ENCODE measurements at places on chromosomes 7 and 10.
A peak's percentile ranks its signal among the peaks of the same experiment; 100 is the strongest.

DNA sequence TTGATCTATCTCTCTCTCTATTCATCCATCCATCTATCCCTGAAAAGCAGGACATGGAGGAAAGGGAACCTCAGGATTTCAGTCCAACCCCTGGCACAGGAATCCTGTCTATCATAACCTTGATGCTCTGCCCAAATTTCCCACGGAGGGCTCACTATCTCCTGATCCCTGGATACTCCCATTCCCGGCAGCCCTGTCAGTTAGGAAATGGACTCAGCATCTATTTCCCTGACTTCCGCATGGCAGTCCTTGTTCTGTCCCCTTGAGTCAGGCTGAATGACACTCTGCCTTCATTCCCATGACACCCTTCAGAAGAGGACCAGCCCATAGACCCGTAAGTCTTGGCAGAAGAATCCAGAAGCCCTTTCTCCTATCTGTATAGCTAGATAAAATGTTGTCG, 77.7 kb downstream of the VWA2 start:
- no peak for DNase-seq

DNA sequence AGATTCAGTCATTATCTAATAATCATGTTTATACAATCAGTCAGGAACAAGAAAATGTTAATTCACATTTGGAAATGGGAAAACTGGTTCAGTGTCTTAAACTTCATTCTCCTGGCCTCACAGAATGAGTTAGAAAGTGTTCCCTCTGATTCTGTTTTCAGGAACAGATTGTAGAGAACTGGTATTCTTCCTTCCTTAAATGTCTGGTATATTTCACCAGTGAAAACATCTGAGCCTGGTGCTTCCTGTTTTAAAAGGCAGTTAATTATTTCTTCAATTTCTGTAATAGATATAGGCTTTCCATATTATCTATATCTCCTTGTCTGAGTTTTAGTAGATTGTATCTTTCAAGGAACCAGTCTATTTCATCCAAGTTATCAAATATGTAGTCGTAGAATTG, 97.1 kb upstream of the TMEM168 start:
- DNase-seq: no peak

GRCh38 chr10:88500656-88501055, 82.5 kb downstream of the RNLS start:
- DNase-seq: no peak

DNA sequence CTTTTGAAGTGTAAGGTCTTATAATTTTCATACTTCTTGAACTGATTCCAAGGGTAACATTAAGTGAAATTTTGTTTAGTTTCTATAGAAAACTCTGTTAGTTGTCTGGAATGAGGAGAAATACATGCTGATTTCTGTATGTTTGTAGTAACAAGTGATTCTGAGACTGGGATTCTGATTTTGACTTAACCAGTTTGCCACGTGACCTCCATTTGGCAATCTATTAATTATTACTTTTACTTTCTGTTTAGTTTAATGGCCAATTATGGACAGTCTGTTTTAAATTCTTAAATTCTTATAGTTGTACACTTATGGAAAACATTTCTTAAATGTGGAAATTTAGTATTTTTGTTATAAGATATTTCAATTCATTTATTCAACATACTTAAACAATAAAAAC, 163.1 kb downstream of the ADK start:
- DNase-seq: no peak

GRCh38 chr7:139264220-139264619, 33.2 kb downstream of the UBN2 start:
- DNase-seq: no peak

DNA sequence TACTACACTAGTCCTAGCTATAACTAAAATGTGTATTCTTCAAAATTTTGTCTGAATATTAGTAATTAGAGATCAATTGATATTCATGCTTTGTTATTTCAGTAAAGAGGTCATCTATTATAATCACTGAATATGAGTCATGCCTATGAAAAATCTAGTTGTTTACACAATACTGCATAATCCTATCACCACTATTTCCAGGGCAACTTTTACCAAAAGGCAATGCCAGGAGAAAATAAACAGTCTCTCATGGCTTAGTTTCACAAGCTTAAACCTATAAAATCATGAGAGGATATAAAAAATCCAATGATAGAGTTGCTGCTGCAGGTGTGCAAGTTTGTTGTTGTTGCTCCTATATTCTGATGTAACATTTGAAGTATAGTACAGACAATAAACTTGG, 149.9 kb upstream of the COL1A2 start:
- no peak for DNase-seq

GRCh38 chr10:14671386-14671831, 103.3 kb downstream of the FAM107B start:
- DNase-seq: no peak

GRCh38 chr10:33974976-33975478, 640.6 kb upstream of the NRP1 start:
- DNase-seq: no peak

DNA sequence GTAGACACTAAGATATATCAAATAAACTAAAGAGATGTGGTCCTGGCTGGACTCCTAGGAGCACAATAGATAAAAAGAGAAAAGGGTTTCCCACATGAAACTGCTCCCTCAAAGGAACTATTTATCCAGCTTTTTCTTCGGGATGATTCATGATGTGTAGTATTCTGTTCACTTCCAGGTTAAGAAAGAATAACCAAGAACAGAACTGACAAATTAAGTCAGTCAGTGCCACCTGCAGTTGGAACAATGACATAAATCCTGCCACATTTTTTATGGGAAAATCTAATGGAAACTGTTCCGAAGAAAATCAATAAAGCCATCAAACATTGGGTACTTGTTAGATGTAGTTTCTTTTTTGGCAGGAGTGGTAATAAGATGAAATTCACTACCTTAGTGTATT, 87.1 kb downstream of the POLR1F start:
- no peak for DNase-seq

DNA sequence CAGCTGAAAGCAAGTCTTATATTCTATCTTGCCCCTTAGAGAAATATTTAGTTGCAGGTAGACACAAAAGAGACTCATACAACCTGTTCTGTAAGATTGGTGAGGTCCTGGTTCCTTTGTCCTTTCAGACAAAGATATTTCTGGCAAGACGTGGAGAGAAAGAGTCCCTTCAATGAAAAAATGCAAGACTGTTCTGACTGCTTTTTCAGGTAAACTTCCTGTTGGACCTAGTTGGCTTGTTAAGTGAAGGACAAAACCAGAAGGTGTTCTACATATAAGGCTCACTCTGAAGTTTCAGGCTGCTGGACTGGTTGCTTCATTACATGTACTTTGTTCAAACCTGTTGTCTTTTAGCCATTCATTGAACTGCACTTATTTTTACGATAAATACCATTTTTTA, 119.0 kb upstream of the PTPRZ1 start:
- DNase-seq: no peak

GRCh38 chr10:94858005-94858404, 80.5 kb upstream of the CYP2C9 start:
- no peak for DNase-seq

- no peak for DNase-seq
Observed at GRCh38 chr10:33274096-33274785, 60.2 kb downstream of the NRP1 start.

DNA sequence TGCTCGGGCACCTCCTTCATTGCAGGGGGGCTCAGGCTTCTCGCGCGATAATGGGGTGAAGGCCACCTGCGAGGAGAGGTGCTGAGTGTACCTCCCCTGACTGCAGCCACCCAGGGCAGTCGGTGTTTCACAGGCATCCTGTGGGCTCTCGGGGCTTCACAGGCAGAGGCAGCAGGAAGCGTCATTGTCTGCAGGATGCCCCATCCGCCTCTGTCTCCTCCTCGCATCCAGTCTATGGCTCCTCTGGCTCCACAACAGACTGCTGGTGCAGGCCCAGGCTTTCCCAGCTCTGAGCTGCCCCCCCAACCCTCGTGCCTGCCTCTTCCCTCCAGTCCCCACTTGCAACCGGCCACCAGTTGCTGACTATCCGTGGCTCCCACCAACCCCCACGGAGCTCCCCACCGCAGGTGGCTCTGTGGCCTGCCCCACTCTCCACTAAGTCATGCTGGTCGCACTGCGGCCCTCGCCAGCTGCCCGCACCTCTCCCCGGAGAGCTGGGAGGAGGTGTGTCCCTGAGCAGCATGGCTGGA, 36.5 kb downstream of the CAMK2B start:
- DNase-seq: no peak

DNA sequence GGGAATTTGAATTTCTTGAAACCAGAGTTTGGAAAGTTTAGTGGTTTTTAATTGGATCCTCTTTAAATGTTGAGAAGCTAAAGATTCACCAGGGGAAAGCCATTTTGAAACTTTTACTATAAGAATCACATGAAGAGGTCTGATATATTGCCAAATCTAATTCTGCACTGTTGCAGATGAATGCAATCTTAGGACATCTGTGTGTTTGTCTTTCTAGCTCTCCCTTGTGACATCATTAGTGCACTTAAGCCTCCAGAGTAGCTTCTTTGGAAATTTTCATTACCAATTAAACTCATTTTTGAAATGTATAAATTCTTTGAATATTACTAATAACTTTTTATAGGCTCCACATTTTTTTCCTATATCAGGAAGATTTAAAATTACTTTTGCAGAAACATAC, 160.2 kb downstream of the BICC1 start:
- DNase-seq: no peak

- no peak for DNase-seq
Observed at GRCh38 chr10:20195076-20195475, 378.8 kb downstream of the PLXDC2 start.

GRCh38 chr7:698515-699475, 27.7 kb upstream of the DNAAF5 start:
- no peak for DNase-seq

DNA sequence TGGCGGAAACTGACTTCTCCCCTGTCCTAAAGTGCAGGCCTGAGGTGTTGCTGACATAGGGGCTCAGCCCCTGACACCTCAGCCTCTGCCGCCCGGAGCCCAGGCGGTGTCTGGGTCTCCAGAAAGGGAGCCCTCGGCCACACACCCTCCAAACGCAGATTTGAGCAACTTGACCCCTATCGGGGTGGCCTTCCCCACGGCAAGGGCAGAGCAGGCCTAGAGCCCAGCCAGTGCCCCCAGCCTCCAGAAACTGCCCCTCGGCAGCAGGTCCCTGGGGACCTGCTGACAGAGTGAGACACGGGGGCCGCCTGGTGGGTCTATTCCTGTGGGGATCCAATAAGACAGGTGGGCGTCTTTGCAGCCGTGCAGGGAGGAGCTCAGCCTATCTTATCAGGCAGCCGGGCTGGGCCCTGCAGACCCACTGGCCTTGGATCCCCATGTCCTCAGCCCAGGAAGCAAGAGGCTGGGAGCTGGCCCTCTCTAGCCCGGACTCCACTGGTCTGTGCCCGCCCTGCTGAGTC, 11.0 kb downstream of the TMEM184A start:
- DNase-seq: no peak

DNA sequence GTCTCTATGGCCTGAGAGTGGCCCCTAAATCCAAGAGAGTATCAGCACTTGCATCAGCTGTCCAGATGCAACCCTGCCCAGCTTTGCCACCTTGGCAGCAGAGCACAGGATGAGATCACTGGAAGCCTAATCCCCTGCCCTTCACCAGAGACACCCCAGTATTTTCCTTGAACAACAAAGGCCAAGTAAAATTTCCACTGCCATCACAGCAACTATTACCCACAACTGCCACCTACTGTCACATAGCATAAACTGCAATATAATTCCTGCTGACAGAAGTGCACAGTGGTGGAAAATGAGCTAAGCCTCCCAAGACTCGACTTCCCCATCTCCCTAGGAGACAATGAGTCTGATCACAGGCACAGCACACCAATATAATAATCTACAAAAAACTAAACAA, 462.8 kb upstream of the ZWINT start:
- no peak for DNase-seq

DNA sequence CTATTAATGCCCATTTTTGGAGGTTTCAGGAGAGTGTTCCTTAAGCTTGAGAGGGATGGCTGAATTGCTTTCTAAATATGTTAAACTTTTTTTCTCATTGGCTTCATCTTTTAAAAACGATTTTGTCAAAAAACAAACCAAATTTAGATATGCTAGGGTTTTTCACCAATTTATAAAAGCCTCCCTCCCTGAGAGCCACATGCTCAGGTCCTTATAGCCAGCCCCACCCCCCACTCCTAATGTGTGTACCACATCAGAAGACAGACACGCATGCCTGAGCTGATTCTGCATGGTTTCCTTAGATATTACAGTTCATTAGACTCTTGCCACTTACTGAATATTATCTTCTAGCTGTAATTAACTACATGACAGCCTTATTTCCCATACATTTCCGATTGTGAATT, 2.0 kb downstream of the CUL1 start:
- peak; percentile 31 for DNase-seq

DNA sequence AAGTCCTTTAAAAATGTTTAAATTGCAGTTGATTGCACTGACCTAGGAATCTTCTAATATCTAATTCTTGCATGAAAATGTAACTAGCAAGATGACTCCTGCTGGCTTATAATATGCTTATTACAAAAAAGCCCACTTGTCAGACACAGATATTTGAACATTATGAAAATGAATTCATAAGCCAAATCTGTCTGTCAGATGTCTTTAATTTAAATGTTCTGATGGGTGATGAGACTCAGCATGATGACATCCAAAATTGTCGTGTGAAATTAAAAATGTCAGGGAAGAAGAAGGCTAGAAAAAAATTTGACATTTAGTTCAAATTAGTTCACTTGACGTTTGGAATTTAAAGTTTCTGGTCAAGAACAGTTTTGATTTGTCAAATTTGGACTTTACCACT, 277.8 kb downstream of the PHF14 start:
- DNase-seq: no peak

GRCh38 chr10:102752934-102753664, 9.4 kb downstream of the WBP1L start:
- DNase-seq: no peak

DNA sequence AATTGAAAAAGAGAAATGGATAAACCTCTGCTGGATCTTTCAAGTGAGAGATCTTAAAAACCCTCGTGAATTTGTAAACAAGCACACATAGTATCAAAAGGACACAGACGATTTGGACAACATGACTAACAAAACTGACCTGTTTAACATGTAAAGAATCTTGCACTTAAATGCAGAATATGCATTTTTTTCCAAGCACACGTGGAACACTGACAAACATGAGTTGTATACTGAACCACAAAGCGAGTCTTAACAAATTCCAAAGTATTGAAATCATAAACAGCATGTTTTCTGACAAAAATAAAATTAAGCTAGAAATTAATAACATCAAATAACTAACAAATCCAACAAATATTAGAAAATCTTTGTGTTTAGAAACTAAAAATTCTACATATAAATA, 65.0 kb upstream of the ZNF746 start:
- DNase-seq: no peak

- no peak for DNase-seq
Observed at GRCh38 chr7:375321-375831, 85.4 kb downstream of the FOXL3 start.

- no peak for DNase-seq
Observed at GRCh38 chr7:24913801-24914464, 66.0 kb downstream of the OSBPL3 start.

DNA sequence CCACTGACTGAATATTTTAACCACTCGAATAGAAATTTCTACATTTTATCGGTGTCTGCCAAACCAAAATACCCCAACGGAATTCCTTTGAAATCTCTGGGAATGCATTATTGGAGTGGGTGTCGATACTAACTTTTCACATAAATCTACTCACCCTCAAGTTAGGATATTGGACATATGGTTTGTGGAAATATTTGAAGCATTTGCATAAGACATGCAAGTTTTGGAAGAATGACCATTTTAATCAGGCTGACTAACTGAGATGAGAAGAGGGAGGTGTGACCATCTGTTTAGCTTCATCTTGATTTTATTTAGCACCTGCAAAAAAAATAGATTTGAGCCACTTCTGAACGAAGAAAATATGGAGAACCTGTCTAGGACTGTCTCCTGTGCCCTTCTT, 61.2 kb downstream of the KLF6 start:
- no peak for DNase-seq

All from stimulated activated CD4-positive, alpha-beta T cell treated with anti-CD3 and anti-CD28 coated beads, Interleukin-1b, Interleukin-23, amount 100 ng/mL, for 4 hours (primary cell).